ENCODE measurements at places on chromosomes 2 and 18.

DNA sequence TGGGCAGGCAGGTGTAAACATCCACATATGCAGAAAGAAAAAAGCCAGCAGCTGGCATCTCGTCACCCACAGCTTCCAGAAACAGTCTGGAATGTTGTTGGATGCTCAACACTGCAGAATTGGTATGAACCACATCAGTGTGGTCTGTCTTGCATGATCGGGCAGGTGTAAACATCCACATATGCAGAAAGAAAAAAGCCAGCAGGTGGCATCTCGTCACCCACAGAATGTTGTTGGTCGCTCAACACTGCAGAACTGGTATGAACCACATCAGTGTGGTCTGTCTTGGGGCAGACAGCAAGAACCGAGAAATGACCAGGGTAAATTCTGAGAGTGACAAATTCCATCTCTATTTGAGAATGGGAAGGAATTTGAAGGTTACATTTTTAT is 39.6 kb downstream of the DOCK10 start:
- DNase-seq = no peak

GRCh38 chr2:16626497-16626896 is 39.1 kb downstream of the CYRIA start:
- no peak for DNase-seq

DNA sequence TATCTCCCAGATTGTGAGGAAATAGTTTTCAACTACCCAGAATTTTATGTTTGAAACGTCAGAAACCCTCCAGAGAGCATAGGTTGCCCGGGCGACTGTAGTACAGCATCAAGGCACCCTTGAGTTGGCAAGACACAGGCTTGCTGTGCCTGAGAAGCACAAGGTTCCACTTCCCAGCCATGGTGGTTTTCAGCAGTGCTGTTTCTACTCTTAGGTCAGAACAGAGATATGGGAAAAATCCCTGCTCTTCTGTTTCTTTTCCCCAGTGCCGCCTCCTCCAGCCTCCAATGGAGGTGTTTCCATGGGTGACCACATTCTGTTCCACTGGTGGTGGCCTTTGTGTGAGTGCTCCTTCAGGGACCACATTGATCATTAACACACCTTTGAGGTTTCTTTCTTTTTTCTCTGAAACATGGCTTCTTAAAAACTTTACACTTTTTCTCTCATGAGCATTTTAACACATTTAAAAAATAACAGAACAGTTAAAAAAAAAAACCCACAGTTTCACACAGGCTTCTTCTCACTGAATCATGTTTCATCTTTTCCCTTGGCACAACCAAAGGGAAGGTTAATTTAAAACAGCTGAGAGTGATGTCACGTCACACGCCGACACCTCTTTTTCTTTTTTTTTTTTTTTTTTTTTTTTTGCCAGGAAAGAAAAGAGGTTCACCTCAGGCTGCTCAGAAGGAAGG is 229.3 kb upstream of the HDAC4 start:
- DNase-seq = no peak

- DNase-seq = no peak
Observed at GRCh38 chr2:20672201-20672951, 5.4 kb downstream of the GDF7 start.

DNA sequence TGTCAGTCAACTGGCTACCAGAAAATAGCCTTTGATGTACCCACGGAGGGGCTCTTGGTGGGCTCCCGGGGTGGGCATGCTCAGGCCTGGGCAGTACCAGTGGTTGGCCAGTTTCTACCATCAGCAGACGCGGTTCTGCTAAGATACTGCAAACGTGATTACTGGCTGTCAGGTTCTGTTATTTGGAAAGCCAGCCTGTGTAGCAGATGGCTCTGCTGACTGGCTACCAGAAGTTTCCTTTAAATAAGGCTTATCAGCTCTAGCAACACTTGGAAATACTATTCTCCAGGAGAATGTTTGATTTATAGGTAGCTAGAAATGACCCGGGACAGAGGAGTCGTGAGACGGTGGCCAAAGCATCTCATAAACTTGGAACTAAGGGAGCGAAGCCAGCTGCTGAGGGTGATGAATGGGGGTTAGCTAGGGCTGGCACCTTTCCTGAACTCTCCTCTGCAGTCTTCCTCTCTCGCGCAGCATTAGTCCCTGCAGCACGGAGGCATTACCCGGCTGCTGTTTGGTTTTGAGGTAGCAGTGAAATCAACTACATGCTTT is 171.9 kb downstream of the AGAP1 start:
- DNase-seq = no peak

DNA sequence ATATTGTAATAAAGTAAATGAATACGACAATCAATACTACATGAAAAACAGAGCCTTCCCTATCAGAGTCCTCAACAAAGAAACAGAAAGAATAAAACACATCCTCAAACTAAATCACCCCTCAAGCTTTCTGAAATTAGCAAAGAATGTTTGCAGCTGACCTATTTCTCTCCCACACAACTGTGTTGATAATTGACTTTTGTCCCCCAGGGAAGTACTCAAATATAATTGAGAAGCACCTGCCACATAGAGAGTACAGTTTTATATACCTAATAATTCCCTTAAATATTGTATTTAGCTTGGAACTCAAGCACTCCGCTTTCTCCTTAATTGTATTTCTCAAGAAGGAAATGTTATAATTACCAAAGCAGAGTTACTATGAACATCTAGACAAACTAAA is 12.6 kb downstream of the CACNB4 start:
- DNase-seq = no peak

DNA sequence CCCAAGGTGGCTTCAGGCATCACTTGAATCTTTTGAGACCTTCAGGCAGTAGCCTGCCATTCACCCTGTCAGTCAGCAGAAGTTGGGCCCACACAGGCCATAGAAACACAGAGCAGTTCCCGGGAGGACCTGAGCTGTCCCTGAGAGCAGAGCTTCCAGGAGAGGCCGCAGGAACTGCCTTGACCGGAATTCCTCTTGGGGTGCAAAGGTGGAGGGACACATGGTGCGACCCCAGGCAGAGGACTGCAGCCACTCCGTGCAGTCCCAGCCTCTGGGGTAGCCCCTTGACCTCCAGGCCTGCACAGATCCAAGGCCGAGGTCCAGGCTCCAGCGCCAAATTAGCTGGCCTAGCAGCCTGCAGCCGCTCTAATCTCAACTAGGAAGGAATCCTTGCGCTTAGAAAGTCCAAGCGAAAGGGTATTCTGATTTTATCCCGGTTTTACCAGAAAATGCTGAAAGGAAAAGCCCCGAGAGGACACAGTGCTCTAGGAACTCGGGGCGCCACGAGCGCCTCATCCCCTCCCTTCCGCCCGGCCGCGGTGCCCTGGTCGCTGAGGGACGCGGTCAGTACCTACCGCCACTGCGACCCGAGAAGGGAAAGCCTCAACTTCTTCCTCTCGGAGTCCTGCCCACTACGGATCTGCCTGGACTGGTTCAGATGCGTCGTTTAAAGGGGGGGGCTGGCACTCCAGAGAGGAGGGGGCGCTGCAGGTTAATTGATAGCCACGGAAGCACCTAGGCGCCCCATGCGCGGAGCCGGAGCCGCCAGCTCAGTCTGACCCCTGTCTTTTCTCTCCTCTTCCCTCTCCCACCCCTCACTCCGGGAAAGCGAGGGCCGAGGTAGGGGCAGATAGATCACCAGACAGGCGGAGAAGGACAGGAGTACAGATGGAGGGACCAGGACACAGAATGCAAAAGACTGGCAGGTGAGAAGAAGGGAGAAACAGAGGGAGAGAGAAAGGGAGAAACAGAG is 5.4 kb downstream of the SIX2 start:
- no peak for DNase-seq

- DNase-seq = no peak
Observed at GRCh38 chr2:108324531-108325255, 36.0 kb downstream of the SULT1C2 start.

DNA sequence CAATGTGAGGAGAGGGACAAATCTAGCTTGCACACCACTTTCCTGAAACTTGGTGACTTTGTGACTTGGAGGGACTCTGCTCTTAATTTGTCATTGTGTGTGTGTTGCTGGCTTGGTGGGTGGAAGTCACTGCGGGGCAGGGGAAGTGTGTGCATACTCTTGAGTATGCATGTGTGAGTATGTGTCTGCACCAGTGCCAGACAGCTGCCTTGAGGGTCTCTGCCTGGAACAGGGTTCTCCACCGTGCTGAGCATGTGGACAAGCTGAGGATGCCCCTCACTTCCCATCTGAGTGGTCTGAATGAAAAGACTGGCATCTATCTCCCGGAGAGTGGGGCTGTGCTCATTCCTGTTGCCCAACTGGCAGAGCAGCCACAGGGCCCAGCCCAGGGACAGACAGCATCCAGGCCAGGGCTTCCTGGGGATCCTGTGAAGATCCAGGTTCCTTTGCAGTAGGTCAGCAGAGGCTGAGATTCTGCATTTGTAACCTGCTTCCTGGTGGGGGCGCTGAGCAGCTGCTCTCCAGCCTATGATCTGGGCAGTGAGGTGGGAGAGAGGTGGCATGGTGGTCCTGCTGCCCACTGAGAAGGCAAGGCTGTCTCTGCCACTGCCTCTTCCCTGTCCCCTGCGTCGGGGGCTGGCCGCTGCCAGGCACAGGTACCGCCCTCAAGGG is 138.9 kb upstream of the HAAO start:
- no peak for DNase-seq

DNA sequence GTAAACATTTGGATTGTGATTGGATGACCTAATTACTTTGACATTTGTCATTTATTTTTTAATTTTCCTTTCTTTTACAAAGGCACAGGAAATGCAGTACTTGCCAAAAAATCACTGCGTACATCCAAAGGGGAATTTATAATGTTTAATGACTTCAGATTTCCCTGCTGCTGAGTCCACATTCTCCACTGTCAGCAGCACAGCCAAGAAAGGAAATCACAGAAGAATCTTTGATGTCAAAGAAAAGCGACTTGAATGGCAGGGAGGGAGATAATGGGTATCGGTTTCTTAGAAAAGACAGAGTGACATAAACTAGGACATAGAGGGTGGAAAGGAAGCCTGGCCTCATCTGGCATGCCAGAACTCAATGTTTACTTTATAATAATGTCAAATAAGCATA is 41.4 kb upstream of the COPS8 start:
- no peak for DNase-seq

- peak; percentile 33 for DNase-seq
Observed at GRCh38 chr2:46298522-46299353, 1.5 kb downstream of the EPAS1 start.

DNA sequence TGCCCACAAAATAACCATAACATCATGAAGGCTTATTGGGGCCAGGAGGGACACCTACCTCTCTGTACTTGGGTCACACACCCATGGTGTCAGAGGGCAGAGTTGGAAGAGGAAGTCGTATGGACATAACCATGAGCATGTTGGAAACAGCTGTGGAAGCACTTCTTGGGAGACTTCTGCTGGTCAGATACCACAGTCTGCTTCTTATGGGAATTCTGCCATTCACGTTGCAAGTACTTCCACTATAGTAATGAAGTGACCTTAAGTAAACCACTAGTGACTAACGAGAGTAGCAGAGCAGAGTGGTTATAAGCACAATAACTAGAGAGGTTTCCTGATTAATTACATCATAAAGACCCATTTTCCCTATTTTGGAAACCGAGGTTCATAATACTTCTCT is 61.1 kb upstream of the TFPI start:
- no peak for DNase-seq

DNA sequence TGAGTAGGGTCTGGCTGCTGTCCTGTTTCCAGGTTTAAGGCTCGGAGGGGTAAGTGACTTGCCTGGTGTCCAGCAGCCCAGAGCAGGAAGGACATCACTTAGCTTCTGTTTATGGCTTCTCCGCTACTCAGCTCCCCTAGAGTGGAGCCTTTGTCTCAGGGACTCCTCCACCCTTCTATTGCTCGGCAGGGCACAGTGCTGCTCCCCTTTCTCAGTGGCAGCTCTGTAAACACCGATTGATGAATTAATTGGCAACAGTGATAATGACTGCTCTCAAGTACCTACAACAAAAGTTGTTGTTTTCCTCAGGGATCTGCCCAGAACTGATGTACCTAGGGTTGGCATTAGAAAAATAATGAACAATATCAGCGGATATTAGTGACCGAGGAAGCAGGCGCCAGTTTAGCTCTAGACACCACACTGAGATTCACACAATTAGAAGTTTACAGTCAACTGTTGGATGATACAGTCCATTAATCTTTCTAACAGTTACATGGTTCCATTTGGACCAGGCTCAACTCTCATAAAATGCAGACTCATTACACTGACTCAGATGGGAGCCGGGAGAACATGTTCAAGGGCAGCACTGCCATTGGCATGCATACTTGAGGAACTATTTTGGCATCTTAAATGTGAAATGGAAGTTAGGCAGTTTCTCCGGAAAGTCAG is 265.7 kb downstream of the MTX2 start:
- no peak for DNase-seq

GRCh38 chr2:112957511-112957910 is 20.3 kb upstream of the IL36G start:
- no peak for DNase-seq

DNA sequence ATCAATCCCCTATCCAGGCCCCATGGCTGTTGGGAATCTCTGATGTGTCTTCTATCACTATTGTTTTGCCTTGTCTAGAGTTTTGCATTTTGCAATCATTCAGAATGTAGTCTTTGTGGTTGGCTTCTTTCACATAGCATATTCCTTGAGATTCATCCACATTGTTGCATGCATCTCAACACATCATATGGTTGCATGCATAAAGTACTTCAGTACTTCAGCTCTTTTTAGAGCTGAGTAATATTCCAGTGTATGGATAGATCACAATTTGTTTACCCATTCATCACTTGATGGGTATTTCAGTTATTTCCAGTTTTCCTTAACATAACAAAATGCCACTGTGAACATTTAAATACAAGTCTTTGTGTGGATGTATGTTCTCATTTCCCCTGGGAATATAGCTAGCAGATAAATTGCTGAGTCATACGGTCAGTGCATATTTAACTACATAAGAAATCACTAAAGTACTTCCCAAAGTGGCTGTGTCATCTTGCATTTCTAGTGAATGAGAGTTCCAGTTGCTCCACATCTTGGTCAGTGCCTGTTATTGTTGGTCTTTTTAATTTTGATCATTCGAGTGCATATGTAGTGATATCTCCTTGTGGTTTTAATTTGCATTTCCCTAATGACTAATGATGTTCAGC is 138.8 kb downstream of the BCL11A start:
- DNase-seq = no peak

DNA sequence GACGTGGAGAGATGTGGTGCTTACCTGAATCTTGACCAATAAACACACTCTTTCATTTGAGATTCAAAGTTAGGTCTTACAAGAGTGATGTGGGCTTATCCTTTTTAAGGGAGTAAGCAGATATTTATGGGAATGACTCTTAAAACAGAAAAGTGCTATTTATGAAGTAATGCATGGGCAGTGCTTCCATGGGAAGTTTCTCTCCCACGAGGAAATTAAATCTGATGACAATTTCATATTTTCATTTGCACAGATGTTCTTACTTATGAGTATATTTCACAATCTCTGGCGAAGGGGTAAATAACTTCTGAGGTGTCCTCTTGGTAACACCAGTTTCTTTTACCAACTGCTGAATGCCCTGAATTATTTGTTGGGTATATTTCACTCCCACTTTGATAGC is 21.0 kb downstream of the PNPT1 start:
- no peak for DNase-seq
